ENCODE measurements at places on chromosomes 1 and 21.

- no peak for DNase-seq
Measured at GRCh38 chr1:226041419-226041818, 21.1 kb upstream of the H3-3A start.

- no peak for DNase-seq
Measured at GRCh38 chr1:100461222-100461621, 76.7 kb upstream of the GPR88 start.

- no peak for DNase-seq
Measured at GRCh38 chr1:86997538-86997937, 83.1 kb downstream of the HS2ST1 start.

DNA sequence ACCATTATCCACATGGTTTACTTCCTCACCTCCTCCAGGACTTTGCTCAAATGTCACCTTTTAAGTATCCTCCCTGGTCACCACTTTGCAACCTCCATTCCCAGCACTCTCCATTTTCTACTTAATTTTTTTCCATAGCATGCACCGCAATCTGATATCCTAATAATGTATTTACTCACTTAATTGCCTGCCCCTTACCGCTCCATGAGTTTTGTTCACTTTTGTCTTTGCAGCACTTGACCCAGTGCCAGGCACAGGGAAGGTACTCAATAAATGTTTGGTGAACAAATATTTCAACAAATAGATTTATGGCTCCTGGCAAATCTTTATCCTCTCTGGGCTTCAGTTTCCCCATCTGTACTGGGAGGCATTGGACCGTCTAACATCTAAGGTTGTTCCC lies 53.6 kb downstream of the UBE2T start:
- no peak for DNase-seq

GRCh38 chr1:53606651-53607051 lies 132.3 kb downstream of the GLIS1 start:
- DNase-seq: no peak

GRCh38 chr1:60826320-60827094 lies 255.9 kb upstream of the NFIA start:
- DNase-seq: no peak

DNA sequence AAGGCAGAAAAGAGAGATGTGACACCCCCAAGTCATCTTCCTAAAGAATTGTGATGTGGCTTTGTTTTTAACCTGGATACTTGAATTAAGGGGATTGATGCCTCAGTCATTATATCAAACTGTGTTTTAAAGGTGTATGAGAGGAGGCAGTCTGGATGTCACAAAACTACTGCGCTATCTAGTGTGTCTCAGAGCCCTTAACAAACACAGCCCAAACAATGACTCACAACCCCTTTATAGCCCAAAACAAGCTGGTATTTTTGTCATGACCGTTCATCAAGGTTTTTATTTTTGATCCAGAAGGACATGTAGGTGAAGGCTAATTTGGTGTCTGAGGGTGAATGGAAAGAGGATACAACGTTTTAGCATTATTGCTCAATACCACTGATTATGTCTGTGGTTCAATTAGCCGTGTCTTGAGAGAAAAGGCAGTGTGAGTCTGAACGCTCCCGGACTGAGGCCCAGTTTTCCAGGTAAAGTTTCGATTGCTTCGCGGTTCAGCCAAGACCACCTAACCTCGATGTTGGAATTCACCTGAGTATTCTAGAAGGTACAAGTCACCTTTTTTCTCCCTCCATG lies 71.6 kb downstream of the SGIP1 start:
- no peak for DNase-seq

DNA sequence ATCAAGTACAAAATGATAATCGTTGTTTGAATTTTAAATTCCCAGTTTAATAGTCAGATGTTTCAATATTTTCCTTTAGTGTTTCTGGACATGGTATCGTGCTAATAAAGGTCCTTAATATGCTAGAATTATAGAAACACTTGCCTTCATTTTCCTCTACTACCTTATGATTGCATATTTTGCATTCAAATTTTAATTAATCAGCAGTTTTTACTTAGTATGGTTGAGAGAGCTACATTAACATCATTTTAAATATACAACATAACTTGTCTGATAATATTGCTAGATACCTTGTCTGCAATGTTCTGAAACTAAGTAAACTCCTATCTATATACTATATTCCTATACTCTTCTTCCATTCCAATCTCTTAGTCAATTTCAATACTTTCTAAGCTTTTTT lies 66.3 kb downstream of the USH2A start:
- no peak for DNase-seq

DNA sequence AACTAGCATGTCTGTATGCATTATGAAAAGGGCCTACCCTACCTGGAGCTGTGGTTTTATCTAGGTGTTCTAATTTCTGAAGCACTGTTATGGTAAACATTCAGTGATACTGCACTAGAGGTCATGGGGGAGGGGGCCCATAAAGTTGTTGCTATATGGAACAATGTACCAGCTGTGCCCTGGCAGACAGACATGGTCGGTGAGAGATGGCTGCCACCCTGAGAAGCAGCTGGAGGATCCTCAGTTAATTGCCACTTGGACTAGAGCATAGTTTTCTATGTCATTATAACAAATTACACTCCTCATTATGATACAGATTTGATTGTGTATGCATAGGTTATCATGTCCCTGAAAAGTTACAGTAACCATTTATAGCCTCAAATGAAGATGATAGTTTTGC lies 45.4 kb downstream of the ILDR2 start:
- DNase-seq: no peak

DNA sequence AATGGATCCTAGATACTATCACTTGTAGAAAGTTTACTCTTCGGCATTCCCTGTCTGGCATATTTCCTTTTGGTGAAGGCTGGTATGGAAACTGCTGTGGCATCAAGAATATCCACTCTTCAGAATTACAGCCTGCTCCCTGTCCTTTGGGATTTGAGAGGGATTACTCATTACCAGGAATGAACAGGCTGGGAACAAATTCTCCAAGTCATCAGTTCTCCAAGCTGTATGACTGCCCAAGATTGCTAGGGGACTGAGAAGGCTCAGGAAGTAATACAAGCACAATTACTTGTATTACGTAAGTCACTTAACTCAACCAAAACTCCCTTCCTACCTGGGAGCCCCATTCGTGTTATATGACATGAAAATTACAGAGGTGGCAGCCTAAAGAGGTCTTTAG lies 49.6 kb downstream of the CD58 start:
- no peak for DNase-seq

DNA sequence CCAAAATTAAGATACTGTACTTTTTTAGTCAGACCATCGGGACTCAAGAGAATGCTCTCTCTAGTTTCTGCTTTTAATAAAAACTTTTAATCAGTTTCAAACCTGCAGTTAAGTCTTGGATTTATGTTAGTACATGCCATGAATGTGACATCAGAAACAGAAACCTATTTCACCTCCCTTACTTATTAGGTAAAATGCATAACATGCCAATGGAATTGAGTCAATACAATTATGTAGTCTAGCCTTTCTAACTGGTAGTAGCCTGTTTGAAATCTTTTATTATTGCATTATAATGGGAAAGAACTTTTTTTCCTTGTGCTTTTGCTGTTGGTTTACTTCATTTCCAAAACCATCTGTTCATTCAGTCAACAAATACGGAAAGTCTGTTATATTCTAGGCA lies 4.8 kb downstream of the PHACTR4 start:
- no peak for DNase-seq
